Psoas muscle (tissue), 8 donors: ENCODE measurements at places on chromosomes 2 and 18. TPM values are rescaled to one million over a fixed set of nuclear protein-coding genes. Genes with fewer than 3 reads are reported as not detected.

DNA sequence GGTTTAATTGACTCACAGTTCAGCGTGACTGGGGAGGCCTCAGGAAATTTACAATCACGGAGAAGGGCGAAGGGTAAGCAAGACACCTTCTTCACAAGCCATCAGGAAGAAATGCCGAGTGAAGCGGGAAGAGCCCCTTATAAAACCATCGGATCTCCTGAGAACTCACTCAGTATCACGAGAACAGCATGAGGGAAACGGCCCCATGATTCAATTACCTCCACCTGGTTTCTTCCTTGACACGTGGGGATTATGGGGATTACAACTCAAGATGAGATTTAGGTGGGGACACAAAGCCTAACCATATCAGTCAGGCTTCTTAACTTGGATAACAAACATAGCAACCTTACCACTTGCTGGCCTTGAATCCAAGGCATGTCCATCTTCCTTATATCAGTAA lies 289.0 kb upstream of the STON1 start:
- H3K27me3 ChIP-seq, result no peaks in the 10 kb centered on the region
- no peak for DNase-seq
- no peak overlapping the region for H3K4me3 ChIP-seq
- H3K4me1 ChIP-seq, result no peaks in the 10 kb centered on the region

DNA sequence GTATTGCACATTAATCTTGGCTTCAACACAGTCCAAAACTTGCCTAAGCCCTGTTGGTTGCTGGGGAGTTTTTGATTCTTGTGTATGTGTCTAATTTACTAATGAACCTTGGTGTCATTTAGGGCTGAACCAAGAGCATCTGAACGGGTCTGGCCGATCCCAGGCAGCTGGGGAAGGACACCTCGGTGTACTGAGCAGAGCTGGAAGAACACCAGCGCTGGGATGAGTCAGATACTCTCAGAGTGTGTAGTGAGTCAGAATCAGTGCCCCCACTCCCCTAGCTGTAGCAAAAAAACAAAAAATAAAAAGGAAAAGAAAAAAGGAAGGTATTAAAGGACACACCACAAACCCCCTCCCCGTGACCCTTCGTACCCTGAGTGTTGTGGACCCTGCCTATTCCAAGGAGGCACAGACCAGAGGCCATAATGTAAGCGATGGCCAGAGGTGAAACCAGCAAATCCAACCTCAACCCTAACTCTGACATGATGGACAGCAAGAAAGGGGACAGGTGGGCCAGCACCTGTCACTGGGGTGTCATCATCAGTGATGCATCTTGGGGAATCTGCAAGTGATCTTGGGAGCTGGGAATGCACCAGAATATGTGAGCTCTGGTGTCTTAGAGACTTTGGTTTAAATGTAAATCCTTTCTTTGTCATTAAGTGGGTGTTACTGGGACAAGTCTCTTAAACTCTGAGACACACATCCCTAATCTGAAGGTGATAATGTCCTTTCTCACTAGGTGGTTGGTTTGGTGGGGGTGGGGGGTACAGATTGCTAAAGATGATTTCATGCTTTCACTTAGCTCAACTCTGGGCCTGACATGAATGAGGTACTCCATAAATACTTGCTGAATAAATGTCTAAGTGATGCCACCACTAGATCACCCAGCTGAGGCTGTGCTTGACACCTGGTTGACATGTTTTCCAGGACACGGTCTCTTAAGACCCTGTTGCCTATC lies 34.2 kb upstream of the NCOA1 start:
- peaks cover 34% of the 10 kb centered on the region for H3K4me1 ChIP-seq
- H3K4me3 ChIP-seq, result no peak overlapping the region
- no peaks in the 10 kb centered on the region for H3K27me3 ChIP-seq

GRCh38 chr2:239208465-239209180 lies 192.2 kb downstream of the HDAC4 start:
- no peaks in the 10 kb centered on the region for H3K27me3 ChIP-seq
- H3K4me1 ChIP-seq, result peaks cover 80% of the 10 kb centered on the region
- H3K36me3 ChIP-seq, result no peaks in the 10 kb centered on the region

ALMS1 gene
- 6.0 TPM for total RNA-seq
